ENCODE measurements at places on chromosomes 1 and 21.
A peak's percentile ranks its signal among the peaks of the same experiment; 100 is the strongest.

DNA sequence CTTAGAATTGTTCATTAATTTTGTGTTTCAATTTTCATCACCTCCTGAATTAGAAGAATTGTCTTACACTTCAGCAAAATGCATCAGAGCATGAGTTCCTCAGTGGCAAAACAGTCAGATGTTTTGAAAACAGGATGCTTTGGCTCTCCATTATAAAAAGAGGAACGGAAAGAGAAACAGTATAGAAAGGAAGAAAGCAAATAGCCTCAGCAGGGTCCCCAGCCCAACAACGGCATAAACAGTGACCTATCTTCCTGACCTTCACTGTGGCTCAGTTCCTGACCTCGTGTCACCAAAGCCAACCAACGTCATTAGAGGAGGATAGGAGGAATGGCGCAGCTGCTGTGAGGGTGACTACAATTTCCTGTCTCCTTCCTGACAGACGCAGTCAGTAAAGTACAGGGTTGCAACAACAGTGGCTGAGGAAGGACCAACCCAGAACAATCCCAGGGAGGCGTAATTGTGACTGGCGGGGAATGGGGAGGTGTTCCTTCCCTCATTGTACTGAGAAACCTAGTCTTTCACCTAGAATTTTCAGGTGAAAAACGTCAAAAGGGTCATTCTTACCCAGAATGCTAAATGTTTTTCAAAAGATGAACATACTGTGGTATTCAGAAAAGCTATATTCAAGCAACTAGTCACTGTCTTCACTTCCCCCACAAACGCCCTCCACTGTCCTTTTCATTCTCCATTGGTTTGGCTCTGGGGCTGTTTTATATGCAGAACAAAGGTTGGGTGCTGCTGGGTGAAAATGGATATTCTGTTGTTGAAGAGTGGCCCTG lies 197.9 kb upstream of the SGIP1 start:
- peak; percentile 96 for DNase-seq

GRCh38 chr1:96557336-96557735 lies 164.2 kb upstream of the PTBP2 start:
- DNase-seq = peak; percentile 38

DNA sequence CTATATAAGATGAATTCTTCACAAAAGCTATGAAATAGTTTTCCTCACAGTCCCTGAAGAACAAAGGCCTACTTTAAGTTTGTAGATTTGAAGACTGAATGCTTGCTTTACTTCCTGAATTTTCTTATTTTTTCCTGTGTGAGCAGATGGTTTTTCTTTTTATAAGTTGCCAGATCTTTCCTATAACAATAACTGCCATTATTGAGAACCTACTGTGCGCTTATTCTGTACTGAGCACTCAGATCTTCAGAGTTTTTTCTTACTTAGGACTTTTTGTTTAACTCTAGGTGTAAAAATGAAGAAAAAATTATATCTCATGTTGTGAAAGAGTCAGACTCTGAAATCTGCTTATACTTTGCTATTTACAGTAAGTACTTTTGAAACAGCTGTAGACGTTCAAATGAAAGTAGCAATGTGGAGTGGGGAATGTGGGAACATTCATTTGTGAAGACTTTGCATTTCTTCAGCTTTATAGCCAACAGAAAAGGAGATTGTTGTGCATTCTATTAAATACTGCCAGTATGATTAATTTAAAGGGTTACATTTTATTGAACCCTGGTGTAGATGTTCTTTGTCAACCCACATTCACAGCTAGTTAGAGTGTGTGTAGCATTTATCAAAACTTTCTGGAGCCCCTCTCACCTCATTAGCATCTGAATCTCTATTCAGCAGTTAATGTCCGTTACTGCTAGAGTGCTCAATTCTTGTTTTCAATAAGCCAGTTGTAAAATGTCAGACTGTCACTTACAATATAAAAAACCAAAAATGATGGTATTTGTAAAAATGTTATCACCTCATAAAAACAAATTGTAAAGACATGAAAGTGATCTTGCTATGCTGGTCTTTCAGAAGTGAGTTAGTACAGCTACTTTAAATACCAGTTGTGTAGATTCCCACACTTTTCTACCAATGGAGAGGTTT lies 29.0 kb downstream of the NFIA start:
- DNase-seq = no peak

GRCh38 chr1:192807211-192808162 lies 1.4 kb upstream of the RGS2 start:
- peak; percentile 77 for DNase-seq

DNA sequence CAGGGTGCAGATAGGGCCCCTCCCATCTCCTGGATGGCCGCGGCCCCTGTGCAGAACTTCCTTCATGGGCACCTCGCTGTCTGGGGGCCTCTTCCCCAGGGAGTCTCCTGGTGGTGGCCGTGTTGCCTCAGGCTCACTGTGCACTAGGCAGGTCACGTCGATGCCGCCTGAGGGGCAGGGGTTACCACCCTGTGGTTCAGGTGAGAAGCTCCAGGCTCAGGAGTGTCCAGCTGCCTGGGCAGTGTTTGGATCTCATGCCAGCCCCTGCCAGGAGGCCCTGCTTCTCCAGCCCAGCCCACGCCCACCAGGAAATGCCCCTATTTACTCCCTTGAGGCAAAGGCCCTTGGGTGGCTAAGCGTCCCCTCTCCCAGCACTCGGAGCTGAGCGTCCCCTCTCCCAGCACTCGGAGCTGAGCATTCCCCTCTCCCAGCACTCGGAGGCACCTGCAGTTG lies 2.1 kb downstream of the ITGB2 start:
- no peak for DNase-seq

- no peak for DNase-seq
Observed at GRCh38 chr1:38125016-38125415, 78.4 kb upstream of the POU3F1 start.

GRCh38 chr21:25862112-25862511 lies 127.3 kb downstream of the GABPA start:
- no peak for DNase-seq

DNA sequence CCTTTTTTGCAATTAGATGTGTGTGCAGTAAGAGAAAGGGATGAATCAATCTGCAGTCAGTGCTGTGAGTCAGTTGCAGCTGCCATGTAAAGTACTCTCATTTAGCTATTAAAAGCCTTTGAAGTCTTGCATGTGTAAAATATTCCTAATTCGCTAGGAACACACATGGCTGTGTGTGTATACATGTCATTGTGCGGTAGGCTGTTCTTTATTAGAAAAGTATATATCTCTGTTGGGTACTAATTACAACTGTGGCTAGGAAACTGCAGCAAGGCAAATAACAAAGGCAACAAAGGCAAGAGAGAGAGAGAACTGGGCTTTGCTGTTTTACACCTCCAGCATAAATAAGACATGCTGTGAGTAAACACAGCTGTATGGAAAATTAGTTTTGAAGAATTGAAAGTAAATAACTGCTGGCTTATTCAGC lies 41.7 kb downstream of the EPB41 start:
- DNase-seq = no peak

- DNase-seq = no peak
Observed at GRCh38 chr1:29925058-29925457, 688.7 kb downstream of the PTPRU start.

GRCh38 chr1:85001742-85002141 lies 4.8 kb upstream of the MCOLN2 start:
- no peak for DNase-seq

DNA sequence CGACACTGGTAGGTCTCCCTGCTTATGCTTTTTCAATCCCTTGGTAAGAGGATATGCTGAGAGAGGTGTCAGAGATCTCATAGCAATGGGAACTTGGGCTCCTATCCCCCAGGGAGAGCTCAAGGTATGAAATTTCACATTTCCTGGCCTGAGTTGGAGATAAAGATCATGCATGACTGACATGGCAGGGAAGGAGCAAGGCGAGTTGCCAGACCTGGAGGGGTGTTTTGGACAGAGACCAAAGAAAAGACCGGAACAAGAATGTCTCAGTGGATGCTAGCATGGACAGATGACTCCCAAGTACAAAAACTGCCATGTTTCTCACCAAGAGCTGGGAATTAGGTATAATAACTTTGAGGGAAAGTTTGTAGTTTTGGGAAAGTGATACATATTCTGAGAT lies 334.1 kb upstream of the B3GALT2 start:
- no peak for DNase-seq

All from fibroblast of pulmonary artery (primary cell).